ENCODE measurements at places on chromosomes 7 and 10.

DNA sequence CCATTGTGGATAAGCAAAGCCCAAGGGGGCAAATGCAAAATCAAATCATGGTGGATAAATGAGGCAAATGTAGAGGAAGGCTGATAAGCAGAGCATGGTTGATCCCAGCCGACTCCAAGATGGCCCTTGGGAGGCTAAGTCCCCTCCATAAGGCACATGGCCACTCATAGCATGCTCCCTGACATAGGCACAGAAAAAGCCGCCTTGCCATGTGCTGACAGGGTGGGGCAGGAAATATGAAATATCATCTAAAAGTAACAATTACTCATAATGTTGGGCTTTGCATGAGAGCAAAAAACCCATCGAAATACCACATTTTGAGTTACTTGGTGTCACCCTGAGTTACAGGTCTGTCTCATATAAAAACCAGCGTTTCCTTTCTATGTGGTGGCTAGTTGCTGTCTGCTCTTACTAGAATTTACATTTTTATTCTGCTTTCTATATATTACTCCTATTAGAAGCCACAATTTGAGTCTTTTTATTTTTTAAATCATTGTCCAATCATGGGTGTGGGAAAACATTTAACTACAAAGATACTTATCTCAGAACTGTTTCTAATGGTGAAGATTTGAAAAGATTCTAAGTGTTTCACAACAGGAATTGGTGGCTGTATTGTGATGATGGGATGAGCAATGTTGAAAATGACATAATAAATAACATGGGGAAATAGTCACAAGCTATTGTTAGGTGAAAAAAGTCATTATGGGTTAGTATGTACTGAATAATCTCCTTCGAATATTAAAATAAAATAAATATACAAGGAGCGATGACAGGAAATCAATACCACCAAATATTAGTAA lies 102.7 kb downstream of the CUBN start:
- DNase-seq: no peak

- no peak for DNase-seq
Measured at GRCh38 chr7:128389618-128390329, 20.0 kb downstream of the IMPDH1 start.

GRCh38 chr10:5461914-5462840 lies 37.2 kb downstream of the CALML5 start:
- DNase-seq: peak; percentile 89

DNA sequence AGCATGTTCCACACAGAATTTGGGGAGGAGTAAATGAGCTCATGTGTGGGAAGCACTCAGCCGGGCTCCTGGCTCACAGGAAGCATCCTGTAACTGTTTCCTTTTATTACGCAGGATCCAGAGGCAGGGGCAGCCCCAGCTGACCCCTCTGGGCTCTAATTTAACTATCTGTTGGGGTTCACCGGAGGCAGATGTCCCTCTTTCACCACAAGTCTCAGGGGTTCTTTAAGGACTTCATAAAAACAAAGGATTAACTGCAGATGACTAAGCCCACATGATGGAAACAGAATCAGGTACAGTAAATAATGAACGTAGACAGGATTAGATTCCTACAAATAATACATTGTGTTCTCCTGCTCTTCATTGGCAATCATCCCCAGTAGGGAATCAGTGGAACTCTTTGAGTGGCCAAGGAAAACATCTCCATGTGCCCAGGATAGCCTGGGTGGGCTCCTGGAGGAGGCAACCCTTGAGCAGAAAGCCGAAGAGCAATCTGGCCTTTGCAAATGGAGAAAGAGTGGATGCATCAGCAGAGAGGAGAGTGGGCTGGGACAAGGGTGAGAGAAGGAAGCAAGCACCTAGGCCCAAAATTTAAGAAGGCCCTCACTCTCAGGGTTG lies 24.6 kb downstream of the TBXAS1 start:
- DNase-seq: peak; percentile 50

- no peak for DNase-seq
Measured at GRCh38 chr10:475709-476454, 213.6 kb downstream of the DIP2C start.

All from Kasumi-1 (cell line).